ENCODE measurements at places on chromosomes 3 and 15.
A peak's percentile ranks its signal among the peaks of the same experiment; 100 is the strongest.

GRCh38 chr3:177729956-177730681, 532.8 kb upstream of the TBL1XR1 start:
- no peak overlapping the region for H3K27ac ChIP-seq
- no peak overlapping the region for H3K4me3 ChIP-seq
- H3K4me1 ChIP-seq: peaks cover 5% of the 10 kb centered on the region
- no peaks in the 10 kb centered on the region for H3K27me3 ChIP-seq

DNA sequence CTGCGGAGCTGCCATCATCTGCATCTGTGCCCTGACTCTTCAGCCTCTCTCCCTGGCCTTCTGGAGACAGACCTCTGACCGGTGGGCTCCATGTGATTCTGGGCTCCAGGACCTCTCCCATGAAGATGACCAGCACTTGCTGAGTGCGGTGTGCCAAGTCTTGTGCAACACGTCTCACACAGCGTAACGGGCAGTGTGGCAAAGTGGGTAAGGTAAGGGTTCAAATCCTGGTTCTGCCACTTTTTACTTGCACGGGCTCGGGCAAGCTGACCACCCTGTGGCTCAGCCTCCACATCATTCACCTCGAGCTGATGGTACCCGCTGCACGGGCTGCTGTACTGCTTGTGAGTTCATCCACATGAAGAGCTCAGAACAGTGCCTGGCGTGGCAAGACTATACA, 6.5 kb upstream of the SYNM start:
- no peak for DNase-seq
- no peaks in the 10 kb centered on the region for H3K27me3 ChIP-seq
- H3K4me3 ChIP-seq: no peak overlapping the region
- no peaks in the 10 kb centered on the region for H3K36me3 ChIP-seq
- H3K4me1 ChIP-seq: no peaks in the 10 kb centered on the region

DNA sequence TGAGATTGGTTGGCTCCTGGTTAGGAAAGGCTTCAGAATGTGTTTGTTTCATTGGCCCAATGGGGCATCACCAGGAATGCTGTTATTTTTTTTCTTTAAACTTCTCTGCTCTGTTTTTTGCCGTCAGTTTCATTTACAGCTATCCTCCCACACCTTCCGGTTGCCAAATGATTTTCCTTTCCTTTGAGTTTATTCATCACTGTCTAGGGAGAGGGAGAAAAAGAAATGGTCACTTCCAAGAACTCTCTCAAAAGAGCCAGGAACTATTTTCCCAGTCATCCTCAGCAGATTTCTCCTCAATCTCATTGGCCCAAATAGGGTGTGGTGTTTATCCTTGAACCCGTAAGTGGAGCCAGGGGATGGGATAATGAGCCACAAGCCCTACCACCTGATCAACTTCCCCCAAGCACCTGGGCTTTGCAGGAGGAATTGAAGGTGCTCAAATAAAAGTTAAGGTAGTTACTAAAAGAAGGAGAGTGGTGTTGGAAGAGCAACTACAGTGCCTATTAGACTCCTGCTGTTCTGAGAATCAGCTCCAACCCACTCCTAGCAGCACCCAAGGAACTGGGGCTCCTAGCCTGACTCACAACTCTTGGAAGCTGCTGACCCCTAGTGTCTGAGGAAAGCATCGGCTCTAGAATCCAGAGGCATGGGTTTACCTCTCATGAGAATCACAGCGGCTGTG, 183.8 kb upstream of the IL12A start:
- DNase-seq: no peak
- no peaks in the 10 kb centered on the region for H3K36me3 ChIP-seq
- H3K27me3 ChIP-seq: no peaks in the 10 kb centered on the region
- H3K4me1 ChIP-seq: peaks cover 5% of the 10 kb centered on the region
- H3K27ac ChIP-seq: peak overlapping the region; percentile 67

GRCh38 chr3:127253491-127253890, 34.4 kb downstream of the PRR20G start:
- no peak overlapping the region for H3K27ac ChIP-seq
- H3K27me3 ChIP-seq: no peaks in the 10 kb centered on the region
- DNase-seq: no peak
- no peaks in the 10 kb centered on the region for H3K4me1 ChIP-seq
- no peak overlapping the region for H3K4me3 ChIP-seq
- H3K36me3 ChIP-seq: no peaks in the 10 kb centered on the region

GRCh38 chr3:33134026-33134625, 20.3 kb downstream of the CRTAP start:
- no peak overlapping the region for H3K27ac ChIP-seq
- peaks cover 10% of the 10 kb centered on the region for H3K36me3 ChIP-seq
- no peaks in the 10 kb centered on the region for H3K27me3 ChIP-seq
- no peak for DNase-seq

GRCh38 chr3:144487011-144487410, 515.4 kb downstream of the DIPK2A start:
- no peak for DNase-seq
- no peak overlapping the region for H3K4me3 ChIP-seq
- H3K36me3 ChIP-seq: no peaks in the 10 kb centered on the region

- peaks cover 6% of the 10 kb centered on the region for H3K4me1 ChIP-seq
- no peaks in the 10 kb centered on the region for H3K36me3 ChIP-seq
- no peak overlapping the region for H3K27ac ChIP-seq
- no peaks in the 10 kb centered on the region for H3K27me3 ChIP-seq
Measured at GRCh38 chr3:31170932-31171670, 276.6 kb upstream of the GADL1 start.

DNA sequence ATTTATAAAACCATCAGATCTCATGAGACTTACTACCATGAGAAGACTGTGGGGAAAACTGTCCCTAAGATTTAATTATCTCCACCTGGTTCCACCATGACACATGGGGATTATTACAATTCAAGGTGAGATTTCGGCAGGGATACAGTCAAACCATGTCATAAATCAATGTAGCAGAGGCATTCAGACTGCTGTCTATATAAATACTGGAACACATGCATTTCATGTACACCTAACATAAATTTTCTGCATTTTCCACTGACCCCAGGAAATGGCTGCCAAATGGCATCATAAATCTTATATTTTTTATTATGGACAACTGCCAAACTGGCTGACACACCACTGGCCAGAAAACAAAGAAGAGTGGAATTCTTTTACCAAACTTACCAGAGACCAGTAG, 755.1 kb upstream of the EPHA6 start:
- H3K4me3 ChIP-seq: no peak overlapping the region
- DNase-seq: no peak
- no peaks in the 10 kb centered on the region for H3K27me3 ChIP-seq
- no peaks in the 10 kb centered on the region for H3K4me1 ChIP-seq

DNA sequence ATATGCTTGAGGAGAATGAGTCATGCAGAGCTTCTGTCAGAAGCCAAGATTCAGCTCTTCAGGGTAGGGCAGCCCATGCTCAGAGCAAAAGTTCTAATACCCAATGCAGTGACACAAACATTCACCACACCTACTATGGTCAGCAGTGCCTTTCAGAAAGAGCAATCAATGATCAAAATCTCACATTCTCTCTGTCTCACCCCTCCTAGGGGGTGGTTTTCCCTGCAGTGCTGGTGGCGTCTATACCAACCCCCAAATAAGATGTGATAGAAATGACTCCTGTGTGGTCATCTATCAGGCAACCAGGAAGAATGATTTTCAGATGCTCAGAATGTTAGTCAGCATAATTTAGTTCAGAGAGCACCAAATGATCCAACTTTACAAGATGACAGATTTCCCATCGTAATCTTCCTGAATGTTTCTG, 385.3 kb downstream of the NTRK3 start:
- no peak for DNase-seq
- no peak overlapping the region for H3K4me3 ChIP-seq
- peaks cover 1% of the 10 kb centered on the region for H3K36me3 ChIP-seq
- peaks cover 3% of the 10 kb centered on the region for H3K4me1 ChIP-seq
- H3K27ac ChIP-seq: no peak overlapping the region
- no peaks in the 10 kb centered on the region for H3K27me3 ChIP-seq

DNA sequence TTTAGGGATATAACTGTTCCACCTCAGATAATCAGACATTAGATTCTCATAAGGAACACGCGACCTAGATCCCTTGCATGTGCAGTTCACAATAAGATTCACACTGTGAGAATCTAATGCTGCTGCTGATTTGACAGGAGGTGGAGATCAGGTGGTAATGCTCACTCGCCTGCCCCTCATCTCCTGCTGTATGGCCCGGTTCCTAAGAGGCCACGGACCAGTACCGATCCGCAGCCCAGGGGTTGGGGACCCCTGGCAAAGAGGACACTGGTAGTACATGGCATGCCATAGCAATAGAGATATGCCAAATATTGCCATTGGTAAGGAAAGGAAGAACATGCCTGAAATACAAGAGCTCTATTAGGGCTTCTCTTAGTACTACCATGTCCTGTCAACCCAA, 59.7 kb downstream of the LSM3 start:
- DNase-seq: no peak
- H3K36me3 ChIP-seq: no peaks in the 10 kb centered on the region
- H3K27me3 ChIP-seq: no peaks in the 10 kb centered on the region
- H3K4me1 ChIP-seq: no peaks in the 10 kb centered on the region
- H3K4me3 ChIP-seq: no peak overlapping the region

GRCh38 chr3:160265088-160265487, 39.9 kb downstream of the C3orf80 start:
- no peak overlapping the region for H3K27ac ChIP-seq
- no peak for DNase-seq
- no peak overlapping the region for H3K4me3 ChIP-seq
- no peaks in the 10 kb centered on the region for H3K4me1 ChIP-seq
- no peaks in the 10 kb centered on the region for H3K36me3 ChIP-seq

- no peak for DNase-seq
- H3K36me3 ChIP-seq: no peaks in the 10 kb centered on the region
- H3K4me3 ChIP-seq: no peak overlapping the region
- no peaks in the 10 kb centered on the region for H3K4me1 ChIP-seq
- no peak overlapping the region for H3K27ac ChIP-seq
Measured at GRCh38 chr15:38316311-38316710, 63.7 kb downstream of the SPRED1 start.

- no peaks in the 10 kb centered on the region for H3K27me3 ChIP-seq
- DNase-seq: no peak
- no peaks in the 10 kb centered on the region for H3K36me3 ChIP-seq
- H3K4me3 ChIP-seq: no peak overlapping the region
Measured at GRCh38 chr3:45553469-45553974, 41.0 kb upstream of the LIMD1 start.

- no peak overlapping the region for H3K4me3 ChIP-seq
- no peaks in the 10 kb centered on the region for H3K27me3 ChIP-seq
- DNase-seq: no peak
- H3K36me3 ChIP-seq: no peaks in the 10 kb centered on the region
- H3K4me1 ChIP-seq: no peaks in the 10 kb centered on the region
Measured at GRCh38 chr3:139694542-139694941, 16.8 kb upstream of the NMNAT3 start.

DNA sequence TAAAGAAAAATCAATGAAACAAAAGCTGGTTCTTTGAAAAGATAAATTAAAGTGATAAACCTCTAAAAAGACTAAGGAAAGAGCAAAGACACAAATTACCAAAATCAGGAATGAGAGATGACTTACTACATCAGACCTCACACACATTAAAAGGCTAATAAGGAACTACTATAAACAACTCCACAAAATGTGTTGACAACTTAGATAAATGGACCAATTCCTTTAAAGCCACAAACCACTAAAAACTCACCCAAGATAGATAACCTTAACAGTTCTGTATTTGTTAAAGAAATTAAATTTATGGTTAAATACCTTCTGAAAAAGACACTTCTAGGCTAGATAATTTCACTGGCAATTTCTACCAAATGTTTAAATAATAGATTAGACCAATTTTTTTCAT, 170.4 kb downstream of the SMAD6 start:
- no peaks in the 10 kb centered on the region for H3K4me1 ChIP-seq
- H3K4me3 ChIP-seq: no peak overlapping the region
- no peak overlapping the region for H3K27ac ChIP-seq
- H3K27me3 ChIP-seq: no peaks in the 10 kb centered on the region
- no peak for DNase-seq
- H3K36me3 ChIP-seq: no peaks in the 10 kb centered on the region

DNA sequence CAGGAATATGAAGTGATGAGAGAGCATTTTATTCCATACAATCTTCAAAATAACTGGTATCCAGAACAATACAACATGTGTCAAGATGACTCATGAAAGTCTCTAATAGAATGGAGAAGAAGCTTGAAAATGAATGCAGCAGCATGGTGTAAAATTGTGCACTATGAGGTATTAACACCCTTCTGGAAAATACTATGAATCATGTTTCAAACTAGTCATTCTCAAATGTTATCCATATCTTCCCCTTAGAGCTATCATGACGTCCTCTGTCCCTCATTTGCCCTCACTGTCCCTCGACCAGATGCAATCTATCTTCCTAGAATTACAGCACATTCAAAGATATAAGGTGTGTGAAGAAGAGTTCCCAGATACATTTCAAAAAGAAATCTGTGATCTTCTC, 198.2 kb downstream of the NECTIN3 start:
- no peaks in the 10 kb centered on the region for H3K27me3 ChIP-seq
- H3K4me1 ChIP-seq: no peaks in the 10 kb centered on the region
- H3K27ac ChIP-seq: no peak overlapping the region
- H3K4me3 ChIP-seq: no peak overlapping the region
- no peaks in the 10 kb centered on the region for H3K36me3 ChIP-seq
- no peak for DNase-seq

- no peaks in the 10 kb centered on the region for H3K4me1 ChIP-seq
- H3K27ac ChIP-seq: peak overlapping the region; percentile 30
- H3K36me3 ChIP-seq: no peaks in the 10 kb centered on the region
- no peak overlapping the region for H3K4me3 ChIP-seq
Measured at GRCh38 chr15:87547470-87548181, 708.9 kb downstream of the NTRK3 start.

DNA sequence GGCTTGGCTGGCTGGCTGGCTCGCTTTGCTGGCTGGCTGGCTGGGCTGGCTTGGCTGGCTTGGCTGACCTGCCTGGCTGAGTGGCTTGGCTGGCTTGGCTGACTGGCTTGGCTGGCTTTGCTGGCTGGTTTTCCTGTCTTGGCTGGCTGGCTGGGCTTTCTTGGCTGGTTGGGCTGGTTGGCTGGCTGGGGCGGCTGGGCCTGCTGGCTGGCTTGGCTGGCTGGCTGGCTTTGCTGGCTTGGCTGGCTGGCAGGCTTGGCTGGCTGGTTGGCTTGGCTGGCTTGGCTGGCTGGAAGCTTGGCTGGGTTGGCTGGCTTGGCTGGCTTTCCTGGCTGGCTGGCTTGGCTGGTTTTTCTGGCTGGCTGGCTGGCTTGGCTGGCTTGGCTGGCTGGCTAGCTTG, 435.6 kb downstream of the GOLGA6L6 start:
- no peaks in the 10 kb centered on the region for H3K4me1 ChIP-seq
- no peak overlapping the region for H3K4me3 ChIP-seq
- no peaks in the 10 kb centered on the region for H3K27me3 ChIP-seq
- DNase-seq: peak; percentile 75

GRCh38 chr3:107421170-107421792, 44.0 kb downstream of the CCDC54 start:
- H3K36me3 ChIP-seq: no peaks in the 10 kb centered on the region
- H3K4me3 ChIP-seq: peak overlapping the region; percentile 20
- no peaks in the 10 kb centered on the region for H3K4me1 ChIP-seq
- no peaks in the 10 kb centered on the region for H3K27me3 ChIP-seq
- no peak overlapping the region for H3K27ac ChIP-seq

- H3K27ac ChIP-seq: no peak overlapping the region
- peak; percentile 56 for DNase-seq
- no peaks in the 10 kb centered on the region for H3K27me3 ChIP-seq
- no peaks in the 10 kb centered on the region for H3K36me3 ChIP-seq
Measured at GRCh38 chr3:126555795-126556636, 2.7 kb downstream of the C3orf22 start.
